ENCODE measurements at places on chromosomes 3 and 15.

GRCh38 chr3:9955067-9955502 lies 2.9 kb upstream of the PRRT3 start:
- no peak for DNase-seq

DNA sequence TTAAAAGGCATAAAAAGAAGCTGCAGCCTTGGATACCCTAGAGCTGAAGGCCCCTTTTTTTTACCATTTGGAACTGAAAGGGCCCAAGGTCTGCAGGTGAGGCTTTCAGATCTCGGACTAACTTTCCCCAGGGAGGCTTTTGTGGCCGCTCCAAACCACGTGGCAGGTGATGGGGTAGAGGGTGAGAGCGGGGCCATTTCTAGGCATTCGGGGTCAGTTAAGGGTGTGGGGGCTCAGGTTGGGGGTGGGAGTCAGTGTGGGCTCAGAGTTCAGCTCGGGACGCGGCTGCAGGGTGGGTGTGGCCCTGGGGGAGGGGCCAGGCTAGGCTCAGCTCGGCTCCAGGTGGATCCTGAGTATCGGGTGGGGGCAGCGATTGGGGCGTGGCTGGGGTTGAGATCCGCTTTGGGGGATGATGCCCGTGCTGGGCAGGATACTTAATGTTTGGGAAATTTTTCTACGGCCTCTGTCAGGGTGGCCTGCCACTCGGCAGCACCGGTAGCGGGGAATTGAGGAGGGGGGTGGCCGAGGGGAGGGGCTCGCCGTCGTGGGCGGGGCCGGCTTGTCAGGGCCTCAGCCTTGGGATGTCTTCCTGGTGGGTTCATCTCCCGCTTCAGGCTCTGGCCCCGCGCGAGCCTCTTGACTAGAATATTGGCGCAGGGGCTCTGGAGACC lies 2.5 kb downstream of the KLF13 start:
- no peak for DNase-seq

DNA sequence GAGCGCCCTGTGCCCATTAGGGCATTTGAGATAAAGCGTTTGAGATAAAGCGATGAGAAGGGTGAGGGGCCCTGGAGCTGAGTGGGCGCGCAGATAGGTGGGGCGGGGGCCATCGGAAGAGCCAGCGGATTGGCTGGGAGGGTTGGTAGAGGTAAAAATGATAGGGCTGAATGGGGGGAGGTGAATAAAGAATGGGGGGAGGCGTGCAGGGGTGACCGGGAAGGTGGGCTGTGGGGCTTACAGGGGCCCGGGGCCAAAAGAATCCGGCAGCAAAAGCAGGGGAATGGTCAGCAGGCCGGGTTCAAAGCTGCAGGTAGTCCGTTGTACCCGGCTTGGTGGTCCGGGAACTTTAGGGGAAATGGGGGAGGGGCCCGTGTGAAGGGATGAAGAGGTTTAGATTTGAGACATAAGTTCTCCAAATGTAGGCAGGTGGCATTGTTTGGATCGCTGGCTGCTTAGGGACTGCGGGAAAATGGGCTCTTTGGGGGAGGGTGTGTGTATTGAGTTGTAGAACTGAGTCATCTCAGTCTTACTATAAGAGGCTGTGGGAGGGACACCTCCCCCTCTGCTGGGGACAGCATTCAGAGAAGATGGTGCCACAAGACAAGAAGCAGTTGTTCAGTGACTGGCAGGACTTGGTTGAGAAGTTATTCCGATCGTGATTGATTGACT lies 610 bp downstream of the ARID3B start:
- peak; percentile 59 for DNase-seq

DNA sequence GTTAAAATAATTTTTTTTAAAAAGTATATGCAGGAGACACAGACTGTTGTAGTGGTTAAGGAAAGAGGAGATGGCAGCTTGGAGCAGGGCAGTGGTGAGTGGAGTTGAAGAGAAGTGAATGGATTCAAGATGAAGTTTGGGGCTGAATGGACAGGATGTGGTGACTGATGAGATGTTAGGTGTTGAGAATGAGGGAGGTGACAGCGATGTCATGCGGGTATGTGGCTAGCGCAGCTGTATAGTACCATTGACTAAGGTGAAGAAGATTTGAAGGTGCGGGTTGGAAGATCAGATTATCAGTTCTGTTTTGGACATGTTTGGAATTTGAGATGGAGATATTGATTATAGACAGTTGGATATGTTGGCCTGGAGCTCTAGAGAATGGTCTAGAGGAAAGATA lies 20.1 kb downstream of the FBXO22 start:
- DNase-seq, result no peak

GRCh38 chr3:171088964-171089754 lies 62.6 kb upstream of the SLC2A2 start:
- no peak for DNase-seq

GRCh38 chr15:35771746-35772442 lies 225.9 kb upstream of the DPH6 start:
- no peak for DNase-seq

DNA sequence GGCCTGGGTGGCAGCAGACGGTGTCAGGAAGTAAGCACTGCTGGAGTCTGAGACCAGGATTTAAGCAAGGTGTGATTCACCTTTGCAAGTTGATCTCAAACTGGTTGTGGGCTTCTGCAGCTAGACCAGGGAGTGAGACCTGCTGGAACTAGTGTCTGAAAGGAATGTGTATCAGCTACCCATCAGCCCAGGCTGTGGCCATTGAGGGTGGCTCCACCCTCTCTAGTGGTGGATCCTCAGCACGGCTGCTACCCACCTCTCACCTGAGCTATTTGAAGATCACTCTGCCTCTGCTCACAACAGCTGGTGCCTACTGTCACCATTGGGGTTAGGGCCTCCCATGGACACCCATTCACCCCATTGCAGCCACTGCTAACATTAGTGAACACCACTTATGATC lies 140.3 kb upstream of the DCBLD2 start:
- no peak for DNase-seq

DNA sequence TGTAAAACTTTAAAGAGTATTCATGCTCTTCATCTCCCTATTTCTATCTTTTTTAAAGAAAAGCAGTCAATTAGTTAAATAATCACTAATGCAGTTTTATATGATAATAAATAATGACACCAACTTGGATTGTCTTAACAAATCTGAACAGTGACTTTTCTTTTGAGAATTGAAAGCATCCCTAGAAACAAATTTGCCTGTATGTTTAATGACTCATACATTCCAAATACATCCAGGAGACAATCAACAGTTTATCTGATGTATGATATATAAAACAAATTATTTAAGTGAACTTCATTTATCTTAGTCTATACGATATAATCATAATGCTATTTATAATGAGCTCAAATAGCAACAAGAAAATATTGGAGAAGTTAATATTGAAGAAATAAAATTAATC lies 78.0 kb downstream of the ALCAM start:
- no peak for DNase-seq

DNA sequence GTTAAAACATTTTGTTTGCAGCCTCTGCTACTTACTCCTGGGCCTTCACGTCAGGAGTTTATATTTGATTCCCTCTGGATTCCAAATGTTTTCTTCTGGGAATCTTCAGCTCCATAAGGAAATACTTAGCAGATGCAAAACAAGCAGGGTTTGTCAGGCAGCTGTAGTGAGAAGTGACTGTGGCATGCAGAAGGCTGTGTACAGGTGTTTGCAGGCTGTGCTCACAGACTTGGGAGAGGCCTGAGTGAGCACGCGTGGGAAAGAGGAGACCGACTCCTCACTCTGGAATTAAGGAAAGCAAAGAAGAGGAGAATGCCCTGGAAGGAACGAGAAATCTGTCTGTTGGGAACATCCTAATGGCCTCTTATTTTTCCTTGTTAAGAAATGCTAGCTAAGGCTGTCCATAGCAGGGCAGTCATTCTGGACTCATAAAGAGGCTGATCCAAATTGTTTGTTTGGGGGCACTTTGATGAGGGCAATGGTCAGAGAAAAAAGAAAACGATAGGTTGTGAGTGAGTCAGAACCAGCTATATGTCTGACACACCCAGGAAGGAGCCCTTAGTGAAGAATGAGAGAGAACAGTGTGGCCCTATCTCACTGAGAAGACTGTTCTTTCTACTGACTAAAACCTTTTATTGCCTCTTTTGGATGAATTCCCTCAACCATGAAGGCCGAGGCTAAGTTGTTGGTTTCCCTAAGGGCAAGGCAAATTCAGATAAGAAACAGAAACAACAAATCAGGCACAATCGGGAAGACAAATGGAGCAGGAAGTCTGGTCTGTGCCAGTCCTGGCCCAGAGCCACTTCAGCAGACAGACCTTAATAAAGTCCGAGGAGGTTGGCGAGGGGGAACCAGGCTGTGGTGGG lies 82.6 kb downstream of the TGFBR2 start:
- DNase-seq, result no peak

DNA sequence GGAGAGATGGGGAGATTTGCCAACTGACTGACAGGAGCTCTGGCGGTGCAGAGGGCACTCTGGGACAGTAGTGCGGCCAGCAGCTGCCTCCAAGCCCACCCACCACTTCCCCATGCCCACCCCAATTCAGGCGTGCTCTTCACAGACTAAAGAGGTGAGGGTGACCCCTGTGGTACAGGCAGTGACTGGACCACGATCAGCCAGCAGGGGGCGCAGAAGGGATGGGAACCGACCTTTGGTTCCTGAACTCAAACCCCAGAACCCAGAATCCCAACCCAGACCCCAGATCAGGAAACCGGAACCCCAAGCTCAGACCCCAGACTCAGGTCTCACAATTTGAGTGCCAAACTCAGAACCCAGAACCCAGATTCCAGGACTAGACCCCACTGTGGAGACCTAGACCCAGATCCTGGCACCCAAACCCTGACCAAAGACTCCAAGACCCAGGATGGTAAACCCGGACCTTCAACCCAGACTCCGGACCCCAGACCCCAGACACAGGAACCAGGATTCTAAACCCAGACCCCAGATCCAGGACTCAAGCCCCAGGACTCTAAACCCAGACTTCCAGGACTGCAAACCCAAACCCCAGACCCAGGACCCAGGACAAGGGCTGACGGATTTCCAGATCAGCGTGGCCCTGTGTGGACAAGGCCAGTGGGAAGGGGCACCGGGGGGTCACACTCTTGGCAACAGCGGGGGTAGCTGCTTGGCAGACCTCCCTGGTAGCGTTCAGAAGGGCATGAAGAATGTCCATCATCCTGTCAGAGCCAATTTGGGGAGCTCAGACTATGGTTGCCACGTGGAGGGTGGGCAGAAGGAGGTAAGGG lies 3.7 kb upstream of the MYL3 start:
- DNase-seq, result peak; percentile 81

DNA sequence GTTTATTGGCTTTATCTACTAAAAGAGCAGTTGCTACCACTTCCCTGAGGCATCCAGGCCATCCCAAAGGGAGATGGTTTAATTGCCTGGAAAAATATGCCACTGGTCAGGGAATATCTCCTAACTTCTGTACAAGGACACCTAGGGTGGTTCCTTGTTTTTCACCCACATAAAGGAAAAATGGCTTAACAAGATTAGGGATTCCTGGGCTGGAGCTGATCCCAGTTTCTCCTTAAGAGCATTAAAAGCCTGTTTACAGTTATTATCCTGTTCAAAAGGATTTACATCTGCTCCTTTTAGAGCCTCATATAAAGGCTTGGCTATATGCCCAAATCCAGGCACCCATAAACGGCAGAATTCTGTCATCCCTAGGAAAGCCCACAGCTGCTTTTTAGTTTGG lies 70.2 kb upstream of the WNT7A start:
- no peak for DNase-seq

All from CD4-positive, alpha-beta T cell (primary cell).